ENCODE measurements at places on chromosomes 7 and 10.

GRCh38 chr10:106746868-106747267 is 417.6 kb downstream of the SORCS1 start:
- no peak for DNase-seq

- no peak for DNase-seq
Observed at GRCh38 chr7:30970074-30970473, 6.3 kb downstream of the GHRHR start.

DNA sequence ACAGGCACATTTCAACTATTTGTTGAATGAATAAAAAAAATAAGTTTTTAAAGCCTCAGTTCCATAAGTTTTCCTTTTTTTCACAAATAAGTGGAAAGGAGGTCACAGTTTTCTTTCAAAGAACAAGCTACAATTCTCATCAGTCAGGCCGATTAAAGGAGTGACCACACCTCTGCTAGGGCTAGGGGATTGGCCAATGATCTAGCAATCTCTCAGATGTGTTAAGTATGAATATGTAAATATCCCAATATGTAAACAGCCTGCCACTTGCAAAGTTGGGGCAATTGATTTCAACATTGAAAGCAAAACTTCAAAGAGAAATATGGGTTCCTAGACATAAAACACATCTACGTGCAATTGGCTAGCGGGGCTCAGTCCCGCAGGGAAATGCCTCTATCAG is 614.9 kb downstream of the KCNMA1 start:
- no peak for DNase-seq

- no peak for DNase-seq
Observed at GRCh38 chr7:2445898-2446555, 30.2 kb downstream of the GRIFIN start.

GRCh38 chr10:75353183-75353582 is 48.4 kb downstream of the ZNF503 start:
- DNase-seq: no peak

DNA sequence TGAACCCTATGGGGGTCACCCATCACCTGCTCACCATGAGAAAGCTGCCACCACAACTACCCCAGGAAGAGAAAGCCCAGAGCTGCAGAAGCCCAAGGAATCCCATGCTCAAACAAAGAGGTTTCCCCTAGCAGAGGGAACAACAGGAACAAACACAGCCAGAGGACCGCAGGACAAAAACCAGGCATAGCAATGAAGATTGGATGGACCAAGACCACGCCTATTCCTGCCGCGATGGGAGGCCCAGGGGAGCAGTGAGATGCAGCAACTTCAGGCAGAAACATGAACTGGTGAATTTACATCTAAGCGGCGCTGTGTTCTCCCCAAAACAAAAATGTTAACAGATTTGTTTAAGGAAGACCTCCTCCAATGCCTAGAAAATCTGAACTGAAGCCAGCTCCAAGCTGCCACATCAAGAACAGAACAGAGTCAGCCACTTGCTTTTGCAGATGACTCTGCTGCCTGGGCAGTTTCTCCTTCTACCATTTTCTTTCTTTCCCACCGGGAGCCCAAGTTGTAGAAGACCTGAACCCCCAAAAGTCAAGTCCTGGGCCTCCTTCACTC is 134.2 kb upstream of the NEBL start:
- no peak for DNase-seq

- no peak for DNase-seq
Observed at GRCh38 chr10:126806498-126806897, 98.7 kb upstream of the DOCK1 start.

DNA sequence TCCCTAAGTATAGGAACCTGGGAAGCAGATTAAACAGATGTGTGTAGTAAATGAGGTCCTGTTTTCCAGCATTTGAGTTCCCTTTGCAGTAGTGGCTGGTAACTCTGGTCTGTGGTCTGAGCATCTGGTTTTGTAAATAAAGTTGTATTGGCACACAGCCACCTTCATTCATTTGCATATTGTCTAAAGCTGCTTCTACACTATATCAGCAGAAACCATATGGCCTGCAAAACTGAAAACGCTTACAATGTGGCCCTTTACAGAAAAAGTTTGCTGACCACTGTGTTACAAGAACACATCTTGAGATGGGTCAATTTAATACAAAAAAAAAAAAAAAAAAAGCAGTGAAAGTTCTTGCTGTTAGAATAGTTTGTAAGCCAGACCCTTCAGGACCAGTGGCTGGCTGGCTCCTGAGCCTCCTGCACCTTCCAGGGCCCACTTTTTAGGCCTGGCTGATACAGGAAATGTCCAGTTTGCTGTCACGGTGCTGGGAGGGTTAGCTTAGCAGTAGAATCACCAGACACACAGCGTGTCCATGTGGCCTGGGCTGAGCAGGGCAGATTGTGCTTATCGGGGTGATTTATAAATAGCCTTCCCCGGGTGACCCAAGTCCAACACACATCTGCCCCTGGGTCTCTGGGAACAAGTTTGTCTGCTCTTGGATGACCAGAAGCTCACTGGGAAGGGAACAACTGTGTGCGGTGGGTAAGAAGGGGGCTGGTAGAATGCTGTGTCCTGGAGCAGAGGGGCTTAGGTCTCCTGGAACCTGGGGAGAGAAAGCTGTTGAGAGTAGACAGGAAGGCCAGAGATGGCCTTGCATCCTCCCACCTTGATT is 1.4 kb downstream of the C10orf71 start:
- no peak for DNase-seq

- DNase-seq: no peak
Observed at GRCh38 chr10:6398399-6398798, 181.7 kb downstream of the PRKCQ start.

DNA sequence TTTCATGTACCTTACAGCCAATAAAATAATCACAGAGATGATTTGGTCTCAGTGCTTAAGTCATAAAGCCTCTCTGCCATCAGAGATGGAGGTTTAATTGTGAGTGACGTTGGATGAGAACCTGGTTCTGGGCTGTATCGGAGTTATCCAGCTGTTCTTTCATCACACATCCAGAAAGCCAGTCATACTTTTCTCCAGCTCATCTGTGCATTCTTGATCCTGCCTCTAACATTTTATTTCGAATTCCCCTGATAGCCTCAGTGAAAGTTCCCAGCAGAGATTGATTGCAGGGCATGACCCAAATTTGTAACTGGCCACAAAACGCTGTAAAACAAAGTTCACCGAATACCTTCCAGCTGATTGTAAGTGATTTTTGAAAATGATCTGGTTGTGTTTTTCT is 212.6 kb upstream of the HABP2 start:
- DNase-seq: no peak

- no peak for DNase-seq
Observed at GRCh38 chr10:28387140-28387539, 84.3 kb upstream of the MPP7 start.

GRCh38 chr10:88879534-88880281 is at the start of gene STAMBPL1:
STAMBPL1 (plus strand) TSS chr10:88880245; CDS start chr10:88901709, 21,464 bp downstream.
- DNase-seq: no peak

GRCh38 chr7:3135626-3136025 is 92.0 kb upstream of the CARD11 start:
- no peak for DNase-seq

- no peak for DNase-seq
Observed at GRCh38 chr7:24827027-24827426, 69.8 kb upstream of the GSDME start.

DNA sequence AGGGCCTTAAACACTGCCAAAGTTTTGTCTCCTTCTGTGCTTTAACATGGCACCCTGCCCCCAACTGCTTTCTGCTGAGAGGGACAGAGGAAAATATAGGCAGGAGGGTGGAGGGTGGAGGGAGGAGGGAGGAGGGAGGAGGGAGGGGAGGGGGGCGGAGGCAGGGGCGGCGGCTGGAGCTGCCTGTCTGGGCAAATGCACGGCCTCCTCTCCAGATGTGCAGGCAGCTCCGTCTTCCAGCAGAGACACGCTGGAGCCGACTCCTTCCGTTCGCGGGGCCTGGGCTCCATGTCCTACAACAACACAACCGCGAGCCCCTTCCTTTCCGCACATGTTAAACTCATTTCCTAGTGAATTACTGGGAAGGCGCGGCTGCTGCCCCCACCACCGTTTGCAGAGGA is 14.2 kb downstream of the EBF3 start:
- DNase-seq: no peak

DNA sequence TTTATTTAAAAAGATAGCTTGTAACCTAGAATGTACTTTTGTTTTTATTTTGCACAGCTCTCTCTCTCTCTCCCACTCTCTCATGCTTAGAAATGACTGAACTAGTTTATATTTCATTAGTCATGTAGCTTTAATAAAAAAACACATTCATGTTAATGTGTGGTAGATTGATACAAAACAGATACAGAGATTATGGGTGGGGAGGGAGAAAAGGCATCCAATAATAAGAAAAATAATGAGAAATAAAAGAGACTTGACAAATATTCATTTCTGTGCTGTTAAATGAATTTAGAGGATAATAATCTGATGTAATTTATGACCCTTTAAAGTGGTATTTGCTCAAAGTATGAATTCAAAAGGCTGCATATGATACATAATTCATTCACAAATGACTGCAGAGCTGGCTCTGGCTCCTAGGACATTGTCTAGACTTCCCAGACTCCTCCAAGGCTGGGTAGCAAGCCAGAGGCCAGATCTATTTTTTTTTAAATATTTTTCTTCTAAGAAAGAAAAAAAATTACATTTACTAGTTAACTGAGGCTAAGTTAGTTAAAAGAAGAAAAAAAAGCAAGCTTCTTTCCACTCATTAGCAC is 105.7 kb upstream of the DNAJB12 start:
- DNase-seq: no peak

- no peak for DNase-seq
Observed at GRCh38 chr10:72075376-72076115, 12.8 kb downstream of the SPOCK2 start.

- no peak for DNase-seq
Observed at GRCh38 chr7:22653951-22654350, 73.0 kb upstream of the IL6 start.

DNA sequence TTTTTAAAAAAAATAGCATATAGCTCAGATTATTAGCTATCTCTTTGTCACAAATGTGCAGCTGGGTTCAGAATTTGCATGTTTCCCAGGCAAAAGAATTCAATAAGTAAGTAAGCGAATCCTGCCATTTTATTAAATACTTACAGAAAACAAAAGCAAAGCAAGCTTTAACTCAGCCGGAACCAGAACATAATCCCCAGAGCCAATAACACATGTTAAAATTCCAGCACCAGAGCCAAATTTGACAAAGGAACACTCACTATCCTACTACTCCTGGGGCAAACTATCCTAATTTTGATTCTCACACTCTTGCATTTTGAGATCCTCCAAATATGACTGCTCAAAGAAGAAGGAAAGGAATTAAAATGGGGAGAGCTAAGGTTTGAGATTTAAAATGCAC is 32.6 kb downstream of the LRRTM3 start:
- DNase-seq: no peak

DNA sequence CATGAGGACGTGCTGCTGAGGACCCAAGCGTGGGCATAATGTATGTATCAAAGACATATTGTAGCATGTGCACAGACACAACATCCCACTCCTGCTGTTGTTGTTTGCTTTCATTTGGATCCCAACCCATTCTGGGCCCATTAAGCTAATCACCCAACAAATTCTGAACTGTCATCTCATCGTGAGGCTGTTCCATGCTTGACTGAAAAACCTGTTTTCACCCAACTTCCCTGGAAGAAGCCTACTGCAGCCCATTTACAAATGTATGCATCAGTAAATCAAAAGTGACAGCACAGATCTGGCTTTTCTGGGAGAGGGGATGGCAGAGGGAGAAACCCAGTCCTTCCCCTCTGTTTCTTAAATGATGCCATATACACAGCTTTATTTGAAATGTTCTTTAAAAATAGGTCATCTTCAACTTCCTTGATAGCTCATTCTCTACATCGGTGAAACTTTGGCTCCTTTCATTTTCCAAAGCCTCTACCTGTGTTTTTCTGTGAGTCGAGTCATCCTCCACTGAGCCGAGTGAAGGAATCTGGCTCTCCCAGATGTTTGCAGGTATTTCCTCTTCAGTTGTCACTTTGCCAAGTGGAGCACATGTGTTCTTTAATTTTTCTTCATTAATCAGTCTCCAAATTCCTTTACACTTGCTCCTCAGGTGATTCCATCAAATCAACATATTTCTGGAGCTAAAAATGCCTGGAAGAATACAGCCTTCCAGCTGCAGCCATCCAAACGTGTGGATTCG is 151.8 kb downstream of the CHN2 start:
- no peak for DNase-seq

DNA sequence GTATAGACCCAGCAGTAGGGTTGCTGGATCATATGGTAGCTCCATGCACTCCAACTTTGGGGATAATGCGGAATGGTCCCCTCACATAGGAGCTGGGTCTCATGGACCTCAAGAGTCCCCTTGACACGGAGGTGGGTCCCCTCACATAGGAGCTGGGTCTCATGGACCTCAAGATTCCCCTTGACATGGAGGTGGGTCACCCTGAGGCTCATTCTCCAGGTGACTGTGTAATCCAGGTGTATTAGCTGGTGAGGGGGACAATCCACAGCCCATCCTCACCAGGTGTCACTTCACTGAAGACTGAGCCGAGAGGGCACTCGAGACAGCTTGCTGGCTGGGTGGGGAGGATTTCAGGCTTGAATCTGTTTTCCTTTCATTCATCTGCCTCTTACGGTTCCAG is 121.9 kb downstream of the PTPN20 start:
- no peak for DNase-seq

DNA sequence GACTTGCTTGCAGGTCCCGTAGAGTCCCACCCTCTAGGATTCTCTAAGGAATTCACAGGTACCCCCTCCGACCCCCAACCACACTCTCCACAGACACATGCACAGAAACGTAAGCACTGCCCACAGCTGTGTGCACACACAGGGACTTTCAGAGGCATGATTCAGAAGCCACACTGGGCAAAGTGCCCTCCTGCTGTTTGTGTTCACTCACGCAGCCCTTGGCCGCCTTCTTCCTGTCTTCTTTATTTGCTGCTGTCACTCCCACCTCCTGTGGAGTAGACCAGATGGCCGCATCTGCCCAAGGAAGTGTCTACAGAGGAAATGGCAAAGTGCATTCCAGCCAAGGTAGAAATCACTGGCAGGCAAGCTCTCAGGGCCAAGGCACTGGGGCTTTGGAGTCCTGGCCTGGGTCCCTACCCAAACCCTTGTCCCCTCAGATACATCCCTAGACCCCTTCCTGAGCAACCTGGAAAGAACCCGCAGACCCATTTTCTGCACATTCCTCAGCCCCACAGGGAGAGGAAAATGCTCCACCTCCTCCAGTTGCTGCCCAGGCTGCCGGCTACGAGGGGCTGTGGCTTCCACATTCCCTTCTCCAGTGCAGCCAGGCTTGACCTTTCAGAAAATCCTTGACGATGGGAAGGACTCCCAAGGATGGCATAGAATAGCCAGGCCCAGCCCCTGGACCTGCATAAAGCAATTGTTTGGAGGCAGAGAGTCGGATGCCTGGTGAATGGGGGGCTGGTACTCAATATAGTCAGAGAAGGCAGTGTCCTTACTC is 21.6 kb upstream of the GIMAP8 start:
- DNase-seq: no peak

All from CMK (cell line).